NCI-H524 treated with DMSO at 0.1 percent for 48 hours (cell line): ENCODE measurements at places on chromosomes 12 and 14.

GRCh38 chr14:38297681-38298080, 41.8 kb upstream of the CLEC14A start:
- no peak for DNase-seq

DNA sequence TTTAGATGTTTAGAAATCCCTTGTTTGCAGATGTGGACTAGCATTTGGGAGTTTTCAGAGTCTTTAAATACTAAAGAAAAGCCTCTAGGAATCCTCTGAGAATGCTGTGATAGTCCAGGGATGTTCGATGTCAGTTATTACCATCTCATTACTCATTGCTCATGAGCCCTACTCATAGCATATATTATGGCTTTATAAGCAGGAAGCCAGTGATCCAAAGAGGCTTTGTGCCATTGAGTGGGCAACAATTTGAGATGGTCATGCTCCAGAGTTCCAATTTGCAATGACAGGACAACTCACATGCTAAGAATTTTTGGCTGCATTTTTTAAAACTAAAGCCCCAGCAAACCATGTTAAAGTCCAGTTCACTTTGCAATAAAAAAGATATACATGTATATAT, 163.0 kb downstream of the OTOGL start:
- no peak for DNase-seq

- DNase-seq: no peak
Observed at GRCh38 chr14:68000511-68000910, 180.9 kb downstream of the RAD51B start.

GRCh38 chr12:52338241-52338960, 17.2 kb upstream of the KRT83 start:
- no peak for DNase-seq

- no peak for DNase-seq
Observed at GRCh38 chr14:80901822-80902221, 39.7 kb downstream of the CEP128 start.

DNA sequence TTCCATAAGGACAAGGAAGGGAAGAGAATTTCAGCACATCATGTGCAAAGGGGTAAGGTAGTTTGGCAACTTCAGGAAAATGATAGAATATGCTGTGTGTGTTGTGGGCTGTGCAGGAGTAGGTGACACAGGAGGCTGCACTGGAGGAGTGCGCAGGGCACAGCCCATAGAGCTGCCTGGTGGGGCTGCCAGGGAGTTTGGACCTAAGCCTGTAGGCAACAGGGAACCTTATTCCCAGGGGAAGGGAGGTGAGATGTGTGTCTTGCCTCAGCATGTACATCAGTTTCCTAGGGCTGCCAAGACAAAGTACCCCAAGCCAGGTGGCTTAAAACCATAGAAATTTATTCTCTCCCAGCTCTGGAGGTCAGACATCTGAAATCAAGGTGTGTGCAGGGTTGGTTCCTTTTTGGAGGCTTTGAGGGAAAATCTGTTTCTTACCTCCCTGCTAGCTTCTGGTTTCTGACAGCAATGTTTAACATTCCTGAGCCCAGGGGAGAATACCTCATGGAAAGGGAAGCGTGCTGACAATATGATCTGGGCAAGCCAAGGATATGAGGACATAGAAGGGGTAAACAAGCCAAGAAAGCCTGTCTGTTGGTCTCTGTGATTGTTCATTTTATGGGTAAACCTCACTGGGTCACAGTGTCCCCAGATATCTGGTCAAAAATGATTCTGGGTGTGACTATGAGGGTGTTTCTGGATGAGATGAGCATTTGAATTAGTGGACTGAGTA, 174.0 kb upstream of the NTF3 start:
- no peak for DNase-seq

GRCh38 chr14:75726321-75726720, 65.3 kb downstream of the TTLL5 start:
- DNase-seq: no peak

DNA sequence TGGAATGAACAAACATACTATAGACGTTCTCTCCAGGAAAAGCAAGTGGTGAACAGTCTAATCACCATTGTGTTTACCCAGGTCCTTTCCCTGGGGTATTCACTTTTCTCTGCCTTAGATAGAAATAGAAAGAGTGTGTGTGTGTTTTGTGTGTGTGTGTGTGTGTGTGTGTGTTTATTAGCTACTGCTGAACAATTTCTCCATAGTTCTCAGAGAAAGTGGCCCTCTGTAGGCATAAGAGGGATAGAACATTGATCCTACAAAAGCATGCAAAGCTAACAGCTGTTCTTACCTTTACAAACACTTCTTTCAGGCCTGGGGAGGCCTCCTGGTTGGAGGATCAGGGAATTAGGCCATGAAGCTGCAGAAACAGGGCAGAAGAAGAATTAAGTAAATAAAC, 665.7 kb upstream of the TBX3 start:
- no peak for DNase-seq

GRCh38 chr14:24875203-24875838, 174.6 kb downstream of the STXBP6 start:
- DNase-seq: no peak

DNA sequence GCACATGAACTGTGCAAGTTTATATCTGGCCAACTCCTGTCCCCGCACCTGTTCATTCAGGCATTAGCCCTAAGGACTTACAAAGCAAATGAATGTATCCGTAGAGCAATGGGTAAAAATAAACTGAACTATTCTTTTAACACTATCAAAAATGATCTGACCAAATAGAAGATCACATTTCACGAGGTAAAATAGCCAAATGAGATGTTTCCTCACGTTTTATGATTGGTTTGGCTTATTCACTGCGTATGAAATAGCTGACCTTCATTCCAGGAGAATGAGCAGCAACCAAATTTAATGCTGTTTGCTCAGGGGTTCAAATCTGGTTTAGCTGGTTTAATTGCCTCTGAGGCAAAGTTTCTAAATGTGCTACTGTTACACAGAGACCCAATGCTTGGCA, 216.0 kb upstream of the EEA1 start:
- no peak for DNase-seq
